Omental fat pad (tissue), 4 donors: ENCODE measurements at places on chromosomes 11 and 22. TPM values are rescaled to one million over a fixed set of nuclear protein-coding genes. Genes with fewer than 3 reads are reported as not detected.

The IL18 gene
- total RNA-seq, result 34.0 TPM

The FREY1 gene
- total RNA-seq, result not detected

The FIBP gene
- 56.0 TPM for total RNA-seq

The EMID1 gene
- total RNA-seq, result 1.8 TPM

The E2F8 gene
- not detected for total RNA-seq

DNA sequence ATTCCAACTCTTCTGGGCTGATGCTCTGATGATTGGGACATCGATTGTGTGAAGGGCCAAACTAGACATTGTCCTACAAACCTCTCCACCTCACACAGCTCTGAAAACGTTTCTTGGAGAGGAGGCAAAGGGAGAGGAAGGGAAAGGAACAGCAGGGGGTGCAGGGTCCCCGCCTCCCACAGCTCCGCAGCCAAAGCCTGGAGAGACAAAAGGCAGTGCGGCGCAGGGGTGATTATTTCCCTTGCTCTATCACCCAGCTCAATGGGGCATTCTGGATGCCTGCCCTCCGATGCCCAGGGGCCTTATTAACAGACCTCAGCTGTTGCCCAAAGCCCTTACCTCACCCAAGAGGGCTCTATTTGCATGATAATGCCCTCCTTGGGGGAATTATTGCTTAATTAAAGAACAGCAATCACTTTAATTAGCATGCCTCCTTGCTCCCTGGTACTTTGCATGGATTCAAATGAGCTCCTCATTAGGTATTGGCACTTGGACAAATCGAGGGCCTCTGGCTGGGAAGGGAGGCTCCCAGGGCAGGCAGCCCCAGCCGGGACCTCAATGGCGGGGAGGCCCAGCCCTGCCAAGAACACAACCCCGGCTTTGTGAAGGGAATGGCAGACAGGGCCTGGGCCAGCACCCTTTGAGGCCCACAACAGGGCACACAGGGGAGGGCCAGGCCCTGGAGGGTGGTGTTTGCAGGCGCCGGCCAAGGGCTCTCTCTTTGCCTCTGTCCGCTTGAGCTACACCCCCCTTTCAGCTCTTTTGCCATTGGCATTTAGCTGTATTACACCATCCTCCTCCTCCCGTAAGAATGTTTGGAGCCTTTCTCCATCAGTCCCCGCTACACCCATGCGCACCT lies 19.8 kb upstream of the CDON start:
- no peak for DNase-seq

DNA sequence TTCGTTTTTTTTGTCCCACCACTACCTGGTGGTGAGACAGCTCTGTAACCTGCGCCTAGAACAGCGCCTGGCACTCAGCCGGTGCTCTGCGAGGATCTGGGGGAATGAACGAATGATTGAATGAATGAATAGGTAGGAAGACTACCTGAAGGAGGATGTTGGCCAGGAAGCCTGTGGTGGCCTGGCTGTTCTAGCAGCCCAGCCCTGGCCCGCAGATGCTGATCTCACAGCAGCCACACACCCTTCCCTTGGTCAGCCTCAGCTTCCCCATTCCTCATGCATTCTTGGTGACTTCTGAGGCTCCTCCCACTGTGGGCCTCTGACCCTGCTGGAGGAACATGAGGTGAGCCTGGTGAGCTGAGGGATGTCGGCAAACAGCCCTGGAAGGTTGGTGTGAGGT lies 3.7 kb downstream of the TRPM5 start:
- no peak for DNase-seq

DNA sequence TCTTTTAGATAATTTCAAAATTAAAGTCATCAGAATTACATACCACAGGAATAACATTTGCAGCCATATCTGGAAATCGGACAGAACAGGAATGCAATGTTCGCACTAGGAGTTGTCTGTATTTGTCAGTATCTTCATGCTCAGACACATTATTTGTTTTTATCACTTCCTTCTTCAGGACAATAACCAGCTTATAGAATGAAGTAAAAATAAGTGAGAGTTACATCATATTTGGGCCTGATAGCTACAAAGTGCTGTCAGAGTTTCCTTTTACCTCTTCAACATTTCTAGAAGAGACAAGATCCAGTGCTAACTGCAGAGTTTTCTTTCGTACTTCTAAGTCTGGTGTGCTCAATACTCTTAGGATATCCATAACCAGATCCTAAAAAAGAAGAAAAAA lies 18.9 kb downstream of the COPB1 start:
- DNase-seq, result no peak

DNA sequence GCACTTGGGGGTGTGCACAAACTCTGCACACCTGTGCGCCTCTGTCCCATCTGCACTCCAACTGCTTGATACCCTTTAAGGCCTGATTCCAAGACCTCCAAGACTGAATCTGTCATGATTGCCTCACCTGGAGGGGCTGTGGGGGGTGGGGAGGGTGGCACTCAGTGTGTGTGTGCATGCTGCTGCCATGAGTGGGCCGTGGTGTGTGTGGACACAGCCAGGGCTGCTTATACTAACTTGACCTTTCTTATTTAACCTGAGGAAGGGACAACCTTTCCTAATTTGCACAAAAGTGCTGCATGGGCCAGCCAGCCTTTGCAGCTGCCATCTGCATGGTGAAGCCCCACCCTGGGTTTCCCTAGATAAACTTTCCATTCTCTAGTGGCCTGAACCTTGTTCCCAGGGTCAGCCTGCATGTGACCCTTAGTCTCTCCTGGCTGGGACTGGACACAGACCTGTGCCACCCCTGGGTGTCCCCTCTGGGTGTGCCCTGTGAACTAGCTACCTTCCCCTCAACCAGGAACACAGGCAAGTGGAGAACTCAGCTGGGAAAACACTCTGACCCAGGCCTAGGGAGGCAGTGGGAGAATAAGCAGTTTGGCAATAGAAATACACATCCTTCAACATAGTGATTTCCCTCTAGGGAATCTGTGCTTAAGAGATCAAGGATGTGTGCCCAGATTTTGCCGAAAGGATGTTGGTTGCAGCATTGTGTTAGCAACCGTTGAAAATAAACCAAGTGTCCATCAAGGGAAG lies 45.4 kb upstream of the DKK3 start:
- DNase-seq, result no peak

DNA sequence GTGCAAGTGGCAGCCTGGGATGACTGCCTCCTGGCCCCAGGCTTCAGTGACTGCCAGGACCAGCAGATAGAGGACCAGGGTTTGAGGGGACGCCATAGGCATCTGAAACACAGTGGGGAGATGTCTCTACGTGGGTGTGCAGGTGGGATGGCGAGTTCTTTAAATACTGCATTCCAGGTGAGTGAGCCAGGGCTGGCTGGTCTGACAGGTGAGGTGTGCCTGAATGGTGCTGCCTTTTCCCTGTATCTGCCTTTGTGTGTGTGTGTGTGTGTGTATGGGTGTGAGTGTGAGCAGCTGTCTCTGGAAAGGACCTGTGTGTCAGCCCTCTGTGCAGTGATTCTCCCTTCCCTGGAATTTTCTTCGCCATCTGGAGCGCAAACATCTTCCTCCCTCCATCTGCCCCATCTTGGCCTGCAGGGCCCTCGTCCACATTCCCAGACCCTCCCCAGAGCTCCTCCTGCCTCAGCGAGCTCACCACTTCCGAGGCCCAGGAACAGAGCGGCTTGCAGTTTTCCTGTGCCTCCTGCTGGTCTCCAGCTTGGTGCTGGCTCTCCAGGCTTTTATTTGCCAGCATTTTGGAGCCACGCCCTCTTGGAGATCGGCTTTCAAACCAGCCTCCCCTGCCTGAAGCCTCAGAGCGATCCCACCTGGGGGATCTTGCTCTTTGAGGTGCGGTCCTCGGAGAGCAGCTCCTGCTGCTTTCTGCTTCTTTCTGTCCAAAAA lies at the start of gene GPHA2:
GPHA2 (minus strand) TSS at position 535 of the 723 bp plus-strand sequence; CDS start at position 102, 433 bp downstream.
- DNase-seq, result no peak

DNA sequence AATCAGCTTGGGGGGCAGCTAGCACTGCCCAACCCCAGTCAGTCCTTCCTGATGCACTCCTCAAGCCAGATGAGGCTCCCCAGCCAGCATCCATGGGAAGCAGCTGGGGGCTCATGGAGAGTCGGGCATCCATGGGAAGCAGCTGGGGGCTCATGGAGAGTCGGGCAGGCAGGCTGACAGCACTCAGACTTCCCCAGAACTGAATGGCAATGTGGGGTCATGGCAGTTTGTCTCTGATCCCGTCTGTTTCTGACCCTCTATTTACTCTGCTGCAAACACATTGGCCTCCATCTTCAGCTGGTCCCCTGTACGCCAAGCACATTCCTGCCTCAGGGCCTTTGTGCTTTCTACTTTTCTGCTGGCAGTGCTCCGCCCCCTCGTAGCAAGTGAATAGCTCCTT lies 314.8 kb downstream of the NTM start:
- no peak for DNase-seq

DNA sequence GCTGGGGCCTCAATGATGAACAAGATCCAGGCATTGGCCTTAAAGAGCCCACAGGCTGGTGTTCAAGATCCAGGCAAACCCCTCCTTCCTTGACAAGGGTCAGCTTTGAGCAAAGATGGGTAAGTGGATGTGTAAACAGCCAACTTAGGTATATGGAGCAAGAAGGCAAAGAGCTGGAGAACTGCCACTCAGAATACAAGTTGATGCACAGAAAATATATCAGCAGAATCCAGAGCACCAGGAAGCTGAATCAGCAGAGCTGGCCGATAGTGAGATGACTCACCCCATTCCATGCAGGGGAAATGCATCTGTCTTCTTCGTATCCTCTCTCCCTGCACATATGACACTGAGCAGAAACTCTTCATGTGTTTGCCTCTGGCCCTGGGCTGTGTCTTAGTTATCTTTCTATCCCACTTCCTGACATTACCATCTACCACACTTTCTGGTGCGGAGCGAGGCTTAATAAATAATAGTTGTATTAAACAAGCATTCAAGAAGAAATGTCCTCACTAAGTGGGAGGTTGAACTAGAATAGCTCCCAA lies 57.8 kb downstream of the ENDOD1 start:
- no peak for DNase-seq

GRCh38 chr11:64848214-64848825 lies 3.9 kb upstream of the CDC42BPG start:
- DNase-seq, result no peak

DNA sequence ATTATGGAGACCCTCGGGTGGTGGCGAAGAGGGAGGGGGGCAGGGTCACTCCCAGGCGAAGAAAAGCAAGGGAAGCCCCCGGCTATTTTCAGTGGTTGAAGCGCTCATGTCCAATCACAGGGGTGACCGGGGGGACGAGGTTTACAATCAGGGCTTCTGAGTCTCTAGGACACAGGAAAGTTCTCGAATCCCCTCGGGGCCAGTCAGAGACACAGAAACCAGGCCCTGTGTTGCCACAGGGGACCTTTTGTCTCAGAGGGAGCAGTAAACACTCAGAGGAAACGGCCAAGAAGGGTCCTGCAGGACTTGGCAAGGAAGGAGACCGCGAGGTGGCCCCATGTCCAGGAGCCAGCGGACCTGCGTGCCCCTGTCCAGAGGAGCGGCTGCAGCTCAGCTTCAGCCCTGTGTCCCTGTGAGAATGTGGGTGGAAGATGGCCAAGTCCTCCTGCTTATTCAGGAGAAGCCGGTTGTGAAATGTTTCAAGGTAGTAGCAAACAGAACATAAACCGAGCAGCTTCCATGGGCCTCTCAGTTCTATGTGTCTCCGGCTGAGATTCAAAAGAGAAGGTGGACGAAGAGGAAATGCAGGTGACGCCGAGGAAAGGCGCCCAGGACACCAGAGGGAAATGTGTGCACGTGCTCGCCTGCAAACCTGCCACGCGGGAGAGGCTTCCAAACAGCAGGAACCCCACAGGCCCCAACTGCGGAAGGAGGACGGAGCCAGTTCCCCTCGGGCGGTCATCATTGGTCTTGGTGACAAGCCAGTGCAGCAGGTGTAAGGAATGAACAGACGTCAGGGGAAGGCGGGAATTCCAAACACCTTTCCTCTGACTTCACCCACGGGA lies 357.6 kb downstream of the BRD1 start:
- DNase-seq, result no peak

GRCh38 chr11:10686311-10686710 lies 7.2 kb downstream of the IRAG1 start:
- DNase-seq, result no peak
